ENCODE measurements at places on chromosomes 2 and 18.

DNA sequence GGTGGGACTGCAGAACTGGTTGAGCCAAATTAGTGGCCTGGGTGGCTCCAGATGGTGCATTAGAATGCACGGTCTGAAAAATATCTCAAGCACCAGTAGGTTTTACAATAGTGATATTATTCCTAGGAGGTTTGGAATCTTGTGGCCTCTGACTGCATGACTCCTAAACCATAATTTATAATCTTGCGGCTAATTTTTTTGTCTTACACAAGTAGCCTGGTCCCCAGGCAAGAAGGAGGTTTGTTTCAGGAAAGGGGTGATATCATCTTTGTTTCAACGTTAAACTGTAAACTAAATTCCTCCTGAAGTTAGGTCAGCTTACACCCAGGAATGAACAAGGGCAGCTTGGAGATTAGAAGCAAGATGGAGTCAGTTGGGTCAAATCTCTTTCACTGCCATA, 98.9 kb upstream of the ARL4C start:
- no peak for DNase-seq

- no peak for DNase-seq
These were observed 162.8 kb downstream of the LDLRAD4 start for GRCh38 chr18:13381331-13381730.

DNA sequence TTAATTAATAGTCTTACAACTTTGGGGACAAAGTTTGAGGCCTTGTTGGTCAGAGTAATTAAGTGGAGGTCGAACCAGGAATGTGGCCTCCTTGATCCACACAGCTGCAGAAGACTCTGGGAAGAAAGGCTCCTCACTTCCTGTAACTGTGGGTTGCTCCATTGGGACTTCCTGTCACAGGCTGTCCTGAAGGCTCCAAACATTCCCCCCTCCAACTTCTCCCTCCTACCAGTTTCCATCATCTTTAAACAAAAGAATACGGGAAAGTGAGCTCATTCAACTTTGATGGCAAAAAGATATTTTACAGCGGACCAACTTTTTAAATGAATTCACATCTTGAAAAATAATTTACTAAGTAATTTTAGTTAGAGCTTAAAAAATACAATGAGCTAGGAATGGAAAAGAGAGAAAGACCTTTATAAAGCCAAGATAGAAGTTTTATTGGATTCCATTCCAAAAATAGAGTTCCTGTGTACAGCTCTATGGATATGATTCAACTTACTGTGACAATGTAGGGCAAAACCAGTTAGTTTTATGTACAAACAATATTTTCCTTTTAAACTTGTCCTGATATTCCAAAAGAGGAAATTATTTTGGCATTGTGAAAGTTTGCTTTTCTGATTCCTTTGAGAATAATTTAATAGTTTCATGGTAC, 212.0 kb upstream of the NABP1 start:
- no peak for DNase-seq

GRCh38 chr2:2557475-2557874, 226.4 kb upstream of the MYT1L start:
- DNase-seq, result no peak

- no peak for DNase-seq
These were observed 771.6 kb downstream of the DPP10 start for GRCh38 chr2:115214050-115214449.

DNA sequence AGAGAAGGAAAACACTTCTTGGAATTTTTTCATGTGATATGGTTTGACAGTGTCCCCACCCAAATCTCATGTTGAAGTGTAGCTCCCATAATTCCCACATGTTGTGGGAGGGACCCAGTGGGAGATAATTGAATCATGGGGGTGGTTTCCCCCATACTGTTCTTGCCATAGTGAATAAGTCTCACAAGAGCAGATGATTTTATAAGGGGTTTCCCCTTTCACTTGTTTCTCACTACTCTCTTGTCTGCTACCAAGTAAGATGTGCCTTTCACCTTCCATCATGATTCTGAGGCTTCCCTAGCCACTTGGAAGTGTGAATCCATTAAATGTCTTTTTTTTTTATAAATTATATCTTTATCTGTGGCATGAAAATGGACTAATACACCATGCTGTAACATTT, 250.7 kb downstream of the LPIN1 start:
- DNase-seq, result no peak

DNA sequence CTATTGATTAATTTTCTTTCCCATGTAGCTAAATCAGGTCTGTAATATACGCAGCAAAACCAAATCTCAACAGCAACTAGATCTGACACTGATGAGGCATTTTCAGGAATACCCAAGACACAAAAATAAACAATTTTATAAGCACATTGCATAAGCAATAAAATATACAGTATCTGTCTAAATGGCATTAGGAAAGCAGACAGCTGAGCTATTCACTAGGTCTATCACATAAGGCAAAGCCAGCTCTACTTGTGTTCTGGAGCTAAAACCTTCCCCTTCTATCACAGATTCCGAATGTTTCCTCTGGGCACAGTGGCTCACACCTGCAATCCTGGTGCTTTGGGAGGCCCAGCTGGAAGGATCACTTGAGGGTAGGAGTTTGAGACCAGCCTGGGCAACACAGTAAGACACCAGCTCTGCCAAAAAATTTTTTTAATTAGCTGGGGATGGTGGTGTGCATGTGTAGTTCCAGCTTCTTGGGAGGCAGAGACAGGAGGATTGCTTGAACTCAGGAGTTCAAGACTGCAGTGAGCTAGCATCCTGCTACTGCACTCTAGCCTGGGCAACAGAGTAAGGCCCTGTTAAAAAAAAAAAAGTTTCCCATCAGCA, 21.1 kb downstream of the PTPN2 start:
- DNase-seq, result no peak

DNA sequence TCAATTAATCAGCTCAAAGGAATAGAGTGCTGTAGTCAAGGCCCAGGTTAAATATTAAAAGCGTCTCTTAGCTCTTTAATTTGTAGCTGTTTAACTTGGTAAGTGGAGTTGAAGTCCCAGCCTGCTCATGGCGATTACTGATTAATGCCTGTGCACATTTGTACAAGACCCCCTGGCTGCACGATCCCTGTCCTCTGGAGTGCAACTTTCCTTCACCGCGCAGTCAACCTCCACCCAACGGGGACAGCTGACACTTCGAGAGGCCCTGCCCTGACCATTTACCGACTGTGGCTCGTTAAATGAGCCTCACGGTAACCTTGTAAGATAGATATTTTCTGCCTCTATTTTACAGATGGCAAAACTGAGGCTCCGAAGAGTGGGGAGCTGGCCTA, 5.5 kb upstream of the CYS1 start:
- no peak for DNase-seq

- DNase-seq, result no peak
These were observed 4.9 kb upstream of the ADGRF3 start for GRCh38 chr2:26351375-26352090.

DNA sequence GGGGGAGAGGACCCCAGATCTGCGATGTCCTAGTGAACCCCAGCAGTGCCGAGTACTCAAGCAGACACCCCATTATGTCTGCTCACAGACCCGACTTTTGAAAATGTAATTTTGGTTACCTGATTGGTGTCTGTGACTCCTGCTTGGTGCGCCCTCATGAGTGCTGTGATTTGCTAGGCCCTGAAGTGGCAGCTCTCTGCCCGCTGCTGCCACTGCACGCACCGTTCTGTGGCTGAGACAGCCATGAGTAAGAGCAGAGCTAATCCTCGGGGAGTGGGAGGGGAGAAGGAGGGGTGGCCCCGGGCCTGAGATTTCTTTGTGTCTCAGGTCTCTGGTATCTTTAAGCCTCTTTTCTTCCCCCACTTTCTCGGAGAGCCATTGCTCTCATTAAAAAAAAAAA, 18.2 kb downstream of the FHOD3 start:
- DNase-seq, result peak; percentile 45

DNA sequence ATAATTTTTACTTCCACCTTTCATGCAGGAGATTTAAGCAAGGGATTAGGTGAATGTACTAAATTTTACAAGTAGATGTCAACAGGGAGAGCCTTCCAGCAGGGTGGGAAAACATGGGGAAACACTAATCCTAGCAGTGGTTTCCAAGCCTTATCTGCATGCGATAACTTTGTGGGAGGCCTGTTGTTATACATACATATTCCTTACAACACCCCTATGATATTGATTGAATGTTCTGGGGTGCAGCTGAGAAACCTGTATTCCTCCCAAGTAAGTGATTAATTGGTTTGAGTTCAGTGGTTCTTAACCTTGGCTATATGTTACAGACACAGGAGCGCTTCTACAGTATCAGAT, 65.9 kb downstream of the COL4A4 start:
- DNase-seq, result no peak

DNA sequence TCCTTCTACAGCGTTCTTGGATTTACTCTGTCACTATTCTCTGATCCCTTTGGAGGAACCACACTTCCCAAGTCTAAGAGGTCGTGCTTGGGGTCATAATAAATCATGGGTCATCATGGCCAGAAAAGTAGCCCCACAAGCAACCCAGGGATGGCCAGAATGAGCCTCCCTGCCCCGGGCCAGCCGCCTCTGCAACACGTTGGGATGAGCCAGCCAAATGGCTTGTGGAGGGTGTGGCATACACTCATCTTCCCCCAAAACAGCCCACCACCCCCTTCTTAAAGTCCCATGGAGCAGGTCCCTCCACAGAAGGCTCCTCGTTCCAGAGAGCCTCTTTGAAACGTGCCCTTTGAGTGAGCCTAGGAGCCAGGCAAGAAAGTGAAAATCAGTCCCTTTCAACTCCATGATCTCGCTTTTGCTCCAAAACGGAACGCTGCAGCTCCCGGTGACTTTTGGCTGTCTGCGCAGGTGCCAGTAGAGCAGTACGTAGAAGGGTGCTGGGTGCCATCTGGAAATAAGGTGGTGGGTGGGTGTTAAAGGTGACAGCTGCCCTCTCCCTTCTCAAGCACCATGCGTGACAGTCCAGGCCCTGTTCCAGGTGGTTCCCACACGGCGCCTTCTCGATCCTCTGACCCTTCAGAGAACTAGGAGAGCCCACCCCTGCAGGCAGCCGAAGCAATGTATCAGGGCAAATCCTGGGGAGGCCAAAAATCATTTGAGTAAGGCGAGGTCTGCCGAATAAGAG, 48.5 kb upstream of the FOSL2 start:
- no peak for DNase-seq

GRCh38 chr2:219701847-219702634, 74.6 kb downstream of the SLC4A3 start:
- DNase-seq, result no peak

- DNase-seq, result no peak
These were observed 79.8 kb downstream of the MARCHF4 start for GRCh38 chr2:216292475-216292874.

DNA sequence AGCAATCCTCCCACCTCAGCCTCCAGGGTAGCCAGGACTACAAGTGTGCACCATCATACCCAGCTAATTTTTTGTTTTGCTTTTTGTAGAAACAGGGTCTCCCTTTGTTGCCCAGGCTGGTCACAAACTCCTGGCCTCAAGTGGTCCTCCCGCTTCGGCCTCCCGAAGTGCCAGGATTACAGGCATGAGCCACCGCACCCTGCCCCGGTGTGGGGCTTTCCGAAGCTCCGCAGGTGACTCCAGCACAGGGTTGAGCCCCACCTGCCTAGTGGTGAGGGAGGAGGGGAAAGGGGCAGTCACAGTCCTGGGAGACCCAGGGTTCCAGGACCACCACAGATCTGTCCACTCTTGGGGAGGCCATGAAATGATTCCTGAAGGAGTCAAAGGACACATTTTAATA, 5.2 kb downstream of the PRLH start:
- no peak for DNase-seq

GRCh38 chr2:29039718-29040480, 34.4 kb downstream of the PCARE start:
- no peak for DNase-seq

- DNase-seq, result no peak
These were observed 4.4 kb upstream of the GTF2A1L start for GRCh38 chr2:48613211-48613610.

DNA sequence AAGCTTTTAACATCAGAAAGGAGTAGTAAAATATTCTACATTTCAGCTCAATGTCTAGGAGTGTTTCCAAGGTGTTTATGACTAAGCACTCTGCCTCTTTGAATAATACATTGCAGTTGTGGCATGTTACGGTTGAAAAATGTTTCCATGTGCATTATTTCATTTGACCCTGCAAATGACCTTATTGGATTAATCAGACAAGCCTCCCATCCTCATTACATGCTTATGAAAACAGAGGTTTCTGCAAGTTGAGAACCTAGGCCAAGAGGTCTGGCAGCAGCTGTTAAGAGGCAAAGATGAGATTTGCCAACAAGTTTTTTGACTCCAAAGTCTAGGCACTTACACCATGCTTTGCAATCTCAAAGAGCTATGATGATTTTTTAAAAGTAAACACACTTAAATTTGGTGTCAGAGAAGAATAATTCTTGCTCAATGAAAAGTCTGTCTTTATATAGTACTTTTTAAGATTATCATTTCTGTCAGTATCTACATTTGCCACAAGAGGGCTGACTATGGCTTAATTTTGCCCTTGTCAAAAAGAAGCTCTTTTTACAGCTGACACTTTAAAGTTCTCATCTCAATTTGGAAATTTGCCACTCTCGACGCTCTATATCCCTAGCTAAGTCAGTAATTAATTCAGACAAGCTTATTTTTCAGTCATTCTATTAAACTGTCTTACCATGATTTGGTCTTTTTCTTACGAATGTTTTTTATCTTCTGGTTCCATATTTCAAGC, 260.6 kb downstream of the PAX3 start:
- DNase-seq, result no peak

DNA sequence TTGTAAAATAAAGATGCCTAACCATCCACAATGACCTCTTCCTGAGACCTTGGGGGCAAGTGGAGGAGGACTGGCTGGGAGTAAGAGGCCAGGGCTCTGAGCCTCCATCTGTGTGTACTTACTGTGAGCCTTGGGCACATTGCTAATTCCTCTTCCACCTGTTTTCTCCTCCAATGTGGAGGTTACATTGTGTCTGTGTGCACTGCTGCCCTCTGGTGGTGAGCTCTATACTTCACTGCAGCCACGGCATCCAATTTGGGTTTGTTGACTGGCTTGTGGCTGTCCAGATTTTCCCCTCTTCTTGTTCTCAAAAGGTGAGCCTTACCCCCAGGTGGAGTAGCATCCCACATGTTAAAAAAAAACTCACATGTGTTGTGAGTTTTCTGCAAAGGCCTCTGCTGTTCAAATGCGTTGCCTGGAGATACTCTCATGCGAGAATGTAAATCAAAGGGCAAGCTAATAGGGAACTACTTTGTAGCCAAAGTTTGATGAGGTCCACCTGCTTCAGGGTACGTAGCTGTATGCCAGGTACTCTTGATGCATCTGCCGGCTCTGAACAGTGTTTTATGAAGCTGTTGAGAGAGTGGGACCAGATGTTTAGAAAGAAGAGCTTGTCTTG, 80.8 kb downstream of the APOB start:
- peak; percentile 42 for DNase-seq

DNA sequence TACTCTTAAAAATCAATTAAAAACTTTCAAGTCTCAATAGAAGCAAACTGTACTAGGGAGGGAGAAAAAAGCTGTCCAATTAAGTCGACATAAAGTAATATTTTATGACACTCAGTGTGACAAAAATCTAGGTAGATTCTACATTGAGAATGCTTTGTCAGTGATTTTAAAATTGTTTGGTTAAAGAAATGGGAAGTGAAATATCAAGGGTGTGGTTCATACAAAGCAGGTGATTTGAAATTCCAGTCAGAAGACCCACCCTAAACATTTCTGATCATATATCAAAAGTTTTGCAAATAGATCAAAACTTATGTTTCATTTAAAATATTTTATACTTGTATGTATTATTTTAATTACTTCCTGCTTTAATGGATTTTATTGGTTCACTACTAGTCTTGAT, 338.9 kb upstream of the DCC start:
- DNase-seq, result no peak

GRCh38 chr2:231704017-231704416, 4.3 kb upstream of the PTMA start:
- DNase-seq, result no peak

GRCh38 chr2:162475661-162476060, 131.7 kb downstream of the GCA start:
- DNase-seq, result no peak

- DNase-seq, result no peak
These were observed 17.5 kb upstream of the DRC1 start for GRCh38 chr2:26384183-26384582.
